A549 treated with Mapracorat at 1 μM for 4 hours (cell line): ENCODE measurements at places on chromosomes 1 and 21. TPM values are rescaled to one million over a fixed set of nuclear protein-coding genes. Genes with fewer than 3 reads are reported as not detected.

Gene LELP1
- not detected in 5 replicates for total RNA-seq

Gene SMIM11
- 1.3 to 12.7 TPM (median 8.5 TPM) in 5 replicates for total RNA-seq

Gene CAP1
- 206 to 279 TPM (median 236 TPM) in 5 replicates for total RNA-seq

Gene ACKR1
- not detected in 5 replicates for total RNA-seq

Gene CR1L
- total RNA-seq: 0.40 TPM in 1 of 5 replicates, not detected in the others

Gene KRTAP10-3
- not detected in 5 replicates for total RNA-seq

Gene SYTL1
- 0.39 to 1.1 TPM (median 0.60 TPM) in 5 replicates for total RNA-seq
